Left ventricle myocardium inferior (tissue), 1 donor: ENCODE measurements at places on chromosomes 4 and X.

- DNase-seq, result no peak
Observed at GRCh38 chr4:39947963-39948362, 29.7 kb downstream of the PDS5A start.

- DNase-seq, result no peak
Observed at GRCh38 chr4:65669111-65670019, 924 bp downstream of the EPHA5 start.

DNA sequence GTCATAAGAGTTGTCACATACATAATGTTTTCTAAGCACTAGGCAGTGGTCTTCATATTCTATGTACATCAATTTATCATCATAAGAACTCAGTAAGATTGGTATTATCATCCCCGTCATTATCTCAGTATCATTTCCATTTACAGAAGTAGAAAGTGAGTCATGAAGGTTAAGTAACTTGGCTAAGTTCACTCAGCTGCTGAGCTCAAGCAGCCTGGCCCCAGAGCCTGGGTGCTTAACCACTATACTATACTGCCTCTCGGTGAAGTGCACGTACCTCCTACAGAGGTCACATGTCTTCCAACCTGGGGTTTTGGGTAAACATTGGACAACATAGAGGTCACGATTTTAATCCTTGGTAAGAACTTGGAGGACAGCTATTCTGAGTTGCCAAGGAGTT lies 161.5 kb upstream of the GATB start:
- no peak for DNase-seq

- DNase-seq, result no peak
Observed at GRCh38 chr4:28926156-28926555, 1794.0 kb upstream of the PCDH7 start.
